ENCODE measurements at places on chromosomes 3 and 15.

- no peak for DNase-seq
These were observed 302.8 kb downstream of the ROBO2 start for GRCh38 chr3:77342688-77343087.

DNA sequence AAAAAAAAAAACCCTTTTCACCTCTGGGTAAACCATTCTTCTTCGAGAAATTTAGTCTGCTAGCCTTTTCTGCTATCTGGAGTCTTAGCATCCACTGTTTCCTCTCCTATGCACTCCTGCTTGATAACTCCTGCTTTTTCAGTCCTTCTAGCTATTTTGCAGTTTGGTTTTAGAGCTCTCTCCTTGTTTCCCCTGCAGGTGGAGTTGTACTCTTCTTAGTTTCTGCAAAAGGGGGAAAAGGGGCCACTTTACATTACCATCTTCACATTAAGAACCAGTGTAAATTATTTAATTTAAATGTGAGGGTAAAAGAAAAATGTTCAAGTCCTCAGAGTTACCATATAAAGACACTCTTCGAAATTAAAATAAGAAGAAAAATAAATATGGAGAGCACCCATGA is 23.6 kb upstream of the MYLK start:
- DNase-seq = no peak

GRCh38 chr3:77726517-77726916 is 686.6 kb downstream of the ROBO2 start:
- DNase-seq = no peak

DNA sequence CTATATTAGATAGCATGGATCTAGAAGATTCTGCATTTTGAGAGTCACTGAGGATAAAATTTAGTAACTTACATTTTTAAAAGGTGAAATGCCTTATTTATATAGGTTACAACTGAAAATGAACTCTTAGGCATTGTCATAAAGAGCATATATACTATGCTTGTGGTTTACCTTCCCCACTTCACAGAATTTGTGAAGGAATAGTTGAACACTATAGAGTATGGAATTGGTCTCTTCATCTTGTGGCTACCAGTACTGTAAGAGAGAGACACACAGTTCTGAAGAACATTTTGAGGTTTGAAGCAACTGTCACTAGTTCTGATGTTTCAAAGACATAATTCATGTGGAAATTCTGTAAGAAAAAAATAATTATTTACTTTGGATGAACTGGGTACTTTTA is 41.7 kb upstream of the FBXL22 start:
- DNase-seq = no peak

DNA sequence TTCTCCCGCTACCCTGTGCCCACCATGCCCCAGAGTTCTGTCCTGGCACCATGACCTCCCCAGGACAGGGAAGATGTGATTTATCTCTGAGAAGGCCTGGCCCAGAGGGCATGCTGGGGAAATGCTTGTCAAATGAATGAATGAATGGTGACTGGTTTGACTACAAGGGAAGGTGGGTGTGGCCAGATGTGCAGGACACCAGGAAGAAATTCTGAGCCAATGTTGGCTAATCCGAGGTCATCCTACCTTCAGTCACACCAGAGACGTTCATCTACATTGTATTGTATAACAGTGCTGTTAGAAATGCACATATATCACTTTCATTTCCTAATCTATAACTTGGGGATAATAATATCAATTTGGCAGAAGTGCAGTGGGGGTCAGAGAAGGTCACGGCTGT is 138.4 kb downstream of the FAM43A start:
- no peak for DNase-seq

DNA sequence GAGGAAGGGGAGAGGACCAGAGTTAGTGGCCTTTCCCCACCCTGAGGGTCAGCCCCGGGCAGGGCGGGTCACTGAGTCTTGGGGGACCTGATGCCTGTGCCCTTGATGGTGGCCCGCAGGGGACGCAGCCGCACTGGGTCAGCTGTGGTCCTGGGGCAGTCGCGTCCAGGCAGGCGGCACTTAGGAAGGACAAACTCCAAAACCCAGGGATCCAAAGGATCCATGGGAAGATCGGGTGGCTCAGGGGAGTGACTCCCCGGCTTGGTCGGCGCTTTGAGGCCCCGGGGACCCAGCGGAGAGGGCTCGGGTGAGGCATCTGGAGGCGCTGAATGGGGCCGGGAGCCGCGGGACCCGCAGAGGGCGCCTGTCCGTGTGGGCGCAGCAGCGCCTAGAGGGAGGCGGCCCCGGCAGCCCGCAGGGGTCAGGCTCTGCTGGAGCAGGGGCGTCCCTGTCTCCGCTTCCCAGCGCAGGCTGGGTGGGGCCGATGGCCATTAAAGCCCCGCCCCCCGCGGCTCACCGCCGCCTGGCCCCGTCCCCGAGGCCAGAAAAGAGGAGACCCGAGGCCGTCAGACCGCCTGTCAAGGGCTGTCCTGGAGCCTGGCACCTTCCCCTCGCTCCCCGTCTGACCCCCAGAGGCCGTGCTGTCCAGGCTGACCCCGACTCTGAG is 17.5 kb downstream of the CIDEC start:
- DNase-seq = no peak

- no peak for DNase-seq
These were observed 25.2 kb downstream of the LRRK1 start for GRCh38 chr15:100944244-100944895.

GRCh38 chr3:139746481-139746880 is 68.7 kb upstream of the NMNAT3 start:
- no peak for DNase-seq

DNA sequence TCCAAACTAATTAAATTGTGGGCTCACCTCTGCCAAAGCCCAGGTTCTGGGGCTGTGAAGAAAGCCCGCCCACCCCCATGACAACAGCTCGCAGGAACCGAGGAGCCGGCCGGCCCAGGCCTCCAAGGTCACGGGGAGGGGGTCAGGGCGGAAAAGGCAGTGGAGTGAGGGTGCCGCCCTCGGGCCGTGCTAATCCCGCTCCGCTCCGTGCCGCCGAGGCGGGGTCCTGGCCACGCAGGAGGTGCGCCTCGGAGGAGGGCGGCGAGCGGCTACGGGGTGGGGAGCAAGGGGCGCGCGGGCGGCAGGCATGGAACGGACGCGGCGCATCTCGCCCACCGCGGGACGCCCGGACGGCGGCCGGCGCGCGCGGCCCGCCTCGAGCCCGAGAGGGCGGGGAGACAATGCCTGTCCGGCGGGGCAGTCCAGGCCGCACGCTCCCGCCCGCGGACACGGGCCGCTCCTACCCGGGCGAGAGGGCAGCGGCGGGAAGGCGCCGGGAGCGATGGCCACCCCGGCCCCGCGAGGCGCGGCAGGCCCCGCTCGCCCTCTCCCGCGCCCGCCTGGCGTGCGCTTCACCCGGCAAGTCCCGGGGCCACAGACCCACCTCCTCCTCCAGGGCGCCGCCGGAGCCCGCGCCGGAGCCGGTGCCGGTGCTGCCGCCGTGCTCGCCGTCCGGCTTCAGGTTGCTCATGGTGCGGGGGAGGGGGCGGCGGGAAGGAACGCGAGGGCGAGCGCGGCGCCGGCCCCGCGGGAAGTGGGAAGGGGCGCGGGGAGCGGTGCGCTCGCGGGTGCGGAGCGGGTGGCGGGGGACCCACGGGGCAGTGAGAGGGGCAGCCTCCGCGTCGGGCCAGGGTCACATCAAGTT is 528 bp downstream of the RBPMS2 start:
- no peak for DNase-seq

DNA sequence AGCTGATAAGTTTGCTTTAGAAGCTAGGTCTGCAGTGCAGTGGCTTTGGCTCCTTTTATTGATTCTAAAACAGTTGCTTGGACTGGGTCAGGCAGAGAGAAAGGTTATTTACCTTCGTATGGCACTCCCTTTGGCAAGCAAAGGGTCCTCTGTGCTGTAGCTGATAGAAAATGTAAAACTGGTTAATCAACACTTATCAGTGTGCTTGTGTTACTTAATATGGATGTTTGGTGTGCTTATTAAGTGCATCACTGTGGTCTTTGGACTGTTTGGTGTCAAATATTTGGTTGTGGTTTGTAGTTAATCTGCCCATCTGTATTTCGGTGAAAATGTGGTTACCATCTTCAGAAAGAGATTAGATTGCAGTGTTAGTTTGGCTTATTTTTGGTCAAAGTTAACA is 16.0 kb downstream of the UBE2E2 start:
- DNase-seq = no peak

DNA sequence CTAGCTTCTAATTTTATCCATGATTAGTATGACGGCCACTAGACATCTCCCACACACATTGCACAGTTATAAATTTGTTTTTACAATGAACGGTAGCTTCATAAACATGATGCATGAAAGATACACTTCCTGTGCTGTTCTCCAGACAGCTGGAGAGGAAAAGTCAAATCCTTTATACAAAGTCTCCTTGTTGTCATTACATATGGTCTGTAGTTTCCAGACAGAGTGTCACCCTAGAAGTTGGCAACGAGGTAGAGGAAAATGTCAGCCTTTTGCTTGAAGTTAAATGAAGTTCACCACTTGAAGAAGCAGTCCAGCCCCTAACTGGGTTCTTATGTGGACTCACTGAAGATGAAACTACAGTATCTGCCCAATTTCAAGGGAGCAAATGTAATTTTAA is 253.0 kb upstream of the P2RY1 start:
- DNase-seq = no peak

- DNase-seq = no peak
These were observed 959 bp downstream of the TPM1 start for GRCh38 chr15:63043335-63044076.

DNA sequence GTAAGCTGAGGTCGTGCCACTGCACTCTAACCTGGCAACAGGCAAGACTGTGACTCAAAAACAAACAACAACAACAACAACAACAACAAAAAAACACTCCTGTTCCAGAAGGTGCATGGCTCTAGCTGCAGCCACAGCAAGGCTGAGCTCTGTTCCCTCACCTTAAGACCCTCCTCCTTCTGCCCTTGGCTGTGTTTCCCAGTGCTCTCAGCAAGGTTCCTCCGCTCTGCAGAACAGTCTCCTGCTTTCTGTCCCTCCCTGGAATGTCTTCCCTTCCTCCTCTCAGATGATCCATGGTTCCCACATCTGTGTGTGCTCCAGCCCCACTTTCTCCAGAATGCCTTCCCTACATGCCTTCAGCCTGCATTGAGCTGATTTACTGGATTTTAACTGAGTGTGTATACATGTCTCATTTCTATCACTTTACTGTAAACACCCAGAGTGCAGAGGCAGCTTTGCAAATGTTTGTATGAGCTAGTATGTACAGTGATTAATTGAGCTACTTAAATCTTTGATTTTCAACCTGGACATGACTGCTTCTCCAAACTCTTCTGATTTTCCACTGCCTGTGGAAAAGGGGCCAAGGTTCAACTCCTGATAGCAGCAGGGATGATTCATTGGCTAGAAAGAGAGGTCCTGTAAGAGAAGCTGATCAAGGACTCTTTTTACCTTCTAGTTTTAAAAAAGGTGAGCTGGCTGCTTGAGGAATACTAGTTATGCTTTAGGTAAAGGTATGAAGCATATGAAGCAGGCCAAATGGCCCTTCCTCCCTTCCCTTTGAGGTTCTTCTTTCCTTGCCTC is 14.7 kb downstream of the ANKUB1 start:
- no peak for DNase-seq

DNA sequence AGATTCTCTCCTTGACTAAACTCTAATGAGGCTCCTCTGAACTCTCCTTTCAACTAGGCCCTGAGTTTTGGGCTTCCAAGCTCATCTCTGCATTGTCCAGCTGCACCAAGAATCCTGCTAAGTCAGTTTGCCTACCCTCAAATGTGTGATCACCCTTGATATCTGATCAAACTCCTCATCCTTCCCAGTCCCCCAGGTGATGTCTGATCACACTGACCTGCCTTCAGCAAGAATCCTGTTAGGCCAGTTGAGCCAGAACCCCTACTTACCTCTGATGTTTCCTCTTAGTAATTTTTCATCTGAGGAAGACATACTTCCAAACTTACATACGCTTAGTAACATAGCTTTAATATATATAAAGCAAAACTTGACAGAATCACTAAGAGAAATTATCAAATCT is 28.8 kb downstream of the SUMF1 start:
- no peak for DNase-seq

- DNase-seq = no peak
These were observed 6.7 kb upstream of the LRRC15 start for GRCh38 chr3:194376241-194376560.

DNA sequence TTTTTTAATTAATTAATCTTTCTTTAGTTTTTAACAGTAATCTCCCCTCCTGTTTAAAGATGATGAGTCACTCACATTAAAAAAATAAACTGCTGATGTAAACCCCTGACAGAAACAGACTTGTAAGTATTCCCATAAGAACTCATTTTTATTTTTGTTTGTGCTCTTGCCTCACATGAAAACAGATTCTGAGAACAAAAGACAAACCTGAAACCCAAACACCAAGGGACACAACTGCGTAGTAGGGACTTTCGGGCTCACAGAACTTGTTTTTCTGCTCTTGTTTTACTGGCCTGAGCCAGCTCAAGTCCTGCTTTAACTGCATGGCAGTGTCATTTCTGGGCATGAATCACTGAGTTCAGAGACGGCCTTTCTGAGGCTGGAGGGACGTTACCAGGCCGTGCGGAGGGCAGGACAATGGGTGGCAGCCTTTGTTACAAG is 600.8 kb downstream of the FOXP1 start:
- no peak for DNase-seq

DNA sequence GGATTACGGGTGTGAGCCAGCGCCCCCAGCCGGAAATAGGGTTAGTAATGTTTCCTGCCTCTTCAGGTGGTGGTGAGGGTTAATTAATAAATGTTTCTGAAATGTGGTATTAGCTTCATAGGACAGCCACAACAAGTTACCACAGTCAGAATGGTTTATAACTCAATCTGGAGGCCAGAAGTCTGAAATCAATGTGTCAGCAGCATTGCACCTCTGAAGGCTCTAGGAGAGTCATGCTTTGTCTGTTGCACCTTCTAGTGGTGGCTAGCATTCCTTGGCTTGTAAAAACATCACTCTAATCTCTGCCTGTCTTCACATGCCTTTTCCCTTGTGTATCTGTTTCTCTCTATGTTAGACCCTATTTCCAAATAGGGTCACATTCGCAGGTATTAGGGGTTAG is 7.8 kb upstream of the RPSA start:
- no peak for DNase-seq

DNA sequence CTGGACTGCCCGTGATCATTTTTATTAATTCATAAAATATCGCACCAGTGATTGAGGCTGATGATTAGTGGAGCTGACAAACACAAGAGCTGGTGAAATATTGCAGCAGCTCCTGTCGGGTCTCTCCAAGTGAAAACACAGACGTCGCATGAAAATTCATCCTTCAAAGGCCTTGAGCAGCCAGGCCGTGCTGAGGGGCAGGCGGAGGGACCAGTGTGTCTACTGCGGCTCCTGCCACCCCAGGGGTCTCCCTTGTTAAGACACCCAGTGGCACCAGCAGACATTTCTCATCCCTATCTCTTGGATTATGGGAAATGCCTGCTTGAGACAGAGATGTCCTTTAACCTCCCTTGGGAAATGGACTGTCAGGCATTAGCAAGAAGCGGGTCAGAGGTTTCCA is 289.4 kb upstream of the TLE3 start:
- no peak for DNase-seq

GRCh38 chr3:169591159-169591951 is 72.2 kb downstream of the MECOM start:
- no peak for DNase-seq

GRCh38 chr3:31129241-31129640 is 234.8 kb upstream of the GADL1 start:
- no peak for DNase-seq

GRCh38 chr3:184361532-184361931 is at the start of the genes CLCN2 and POLR2H:
CLCN2 (minus strand) TSS chr3:184361605; CDS start chr3:184361479, 126 bp downstream.
POLR2H (plus strand) TSS chr3:184361710; CDS start chr3:184363493, 1,783 bp downstream.
- DNase-seq = no peak

GRCh38 chr3:166071-166470 is 30.5 kb upstream of the CHL1 start:
- no peak for DNase-seq

GRCh38 chr3:128491691-128491940 is 1.4 kb downstream of the GATA2 start:
- no peak for DNase-seq
